Stimulated activated memory B cell treated with anti-CD40 and anti-IgM and Interleukin-4, amounts not matched to agents 10 μg/mL and 1 μg/mL and 100 μg/mL, for 72 hours (primary cell): ENCODE measurements at places on chromosomes 1 and 21.

- ATAC-seq = no peak
These were observed 24.5 kb downstream of the HIVEP3 start for GRCh38 chr1:41894101-41894807.

DNA sequence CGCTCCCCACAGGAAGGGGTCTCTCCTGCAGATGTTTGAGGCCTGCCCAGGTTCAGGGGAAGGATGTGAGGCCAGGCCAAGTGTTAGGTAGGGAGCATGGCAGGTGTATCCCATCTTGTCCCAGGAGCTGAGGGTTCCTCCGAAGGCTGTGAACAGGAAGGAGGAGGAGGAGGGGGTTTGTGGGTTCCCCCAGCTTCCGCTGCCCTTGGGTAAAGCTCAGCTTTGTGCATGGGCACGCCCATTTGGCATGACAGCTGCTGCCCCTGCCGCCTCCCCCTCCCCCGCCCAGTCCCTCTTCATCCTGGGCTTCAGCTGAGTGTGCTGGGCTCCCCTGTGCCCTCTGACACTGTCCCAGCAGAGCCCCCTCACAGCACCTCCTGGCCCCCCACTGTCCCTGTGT, 25.5 kb downstream of the TNFRSF8 start:
- peak; percentile 37 for ATAC-seq

DNA sequence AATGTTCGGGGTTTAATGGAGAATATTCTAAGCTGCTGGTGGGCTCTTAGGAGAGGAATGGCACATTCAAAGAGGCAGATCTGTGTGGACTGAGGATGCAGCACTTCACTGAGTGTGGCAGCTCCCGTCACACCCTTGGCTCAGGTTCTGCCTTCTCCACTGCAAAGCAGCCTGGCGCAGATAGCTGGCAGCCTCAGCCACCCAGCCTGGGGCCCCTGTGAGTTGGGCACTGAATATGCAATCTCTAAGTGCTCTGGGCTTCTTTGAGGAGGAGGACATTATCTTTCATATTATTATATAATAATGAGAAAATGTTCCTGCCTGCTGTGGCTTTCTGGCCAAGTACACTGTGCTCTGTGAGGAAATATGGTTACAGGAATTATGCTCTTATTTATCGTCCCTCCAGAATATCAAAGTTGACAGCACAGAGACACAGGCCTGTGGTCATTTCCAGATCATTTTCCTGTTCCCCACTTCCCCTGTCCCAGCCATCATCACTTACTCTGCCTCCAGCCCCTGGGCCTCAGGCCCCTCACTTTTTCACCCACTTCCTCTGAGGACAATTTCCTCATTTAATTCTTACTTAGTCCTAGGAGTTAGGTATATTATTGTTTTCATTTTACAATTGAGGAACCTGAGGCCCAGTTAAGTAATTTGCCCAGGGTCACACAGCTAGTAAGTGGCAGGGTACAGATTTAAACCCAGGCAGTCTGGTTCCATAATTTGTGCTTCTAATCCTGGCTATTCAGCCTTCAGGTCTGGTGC, 53.6 kb downstream of the MAB21L3 start:
- ATAC-seq = no peak

GRCh38 chr1:173869021-173869359, 810 bp downstream of the ZBTB37 start:
- ATAC-seq = no peak

GRCh38 chr1:29648026-29648425, 411.7 kb downstream of the PTPRU start:
- no peak for ATAC-seq

- ATAC-seq = no peak
These were observed 52.1 kb downstream of the MIGA1 start for GRCh38 chr1:77831566-77831965.

- no peak for ATAC-seq
These were observed 15.1 kb downstream of the INAVA start for GRCh38 chr1:200909757-200910239.

- peak; percentile 2 for ATAC-seq
These were observed at the start of gene ARID4B for GRCh38 chr1:235327559-235328270. Gene ARID4B, minus strand, starts transcription at chr1:235328179. Its CDS starts 1,260 bp downstream, at chr1:235326919.

- no peak for ATAC-seq
These were observed 45.6 kb downstream of the IRF2BP2 start for GRCh38 chr1:234564035-234565029.

DNA sequence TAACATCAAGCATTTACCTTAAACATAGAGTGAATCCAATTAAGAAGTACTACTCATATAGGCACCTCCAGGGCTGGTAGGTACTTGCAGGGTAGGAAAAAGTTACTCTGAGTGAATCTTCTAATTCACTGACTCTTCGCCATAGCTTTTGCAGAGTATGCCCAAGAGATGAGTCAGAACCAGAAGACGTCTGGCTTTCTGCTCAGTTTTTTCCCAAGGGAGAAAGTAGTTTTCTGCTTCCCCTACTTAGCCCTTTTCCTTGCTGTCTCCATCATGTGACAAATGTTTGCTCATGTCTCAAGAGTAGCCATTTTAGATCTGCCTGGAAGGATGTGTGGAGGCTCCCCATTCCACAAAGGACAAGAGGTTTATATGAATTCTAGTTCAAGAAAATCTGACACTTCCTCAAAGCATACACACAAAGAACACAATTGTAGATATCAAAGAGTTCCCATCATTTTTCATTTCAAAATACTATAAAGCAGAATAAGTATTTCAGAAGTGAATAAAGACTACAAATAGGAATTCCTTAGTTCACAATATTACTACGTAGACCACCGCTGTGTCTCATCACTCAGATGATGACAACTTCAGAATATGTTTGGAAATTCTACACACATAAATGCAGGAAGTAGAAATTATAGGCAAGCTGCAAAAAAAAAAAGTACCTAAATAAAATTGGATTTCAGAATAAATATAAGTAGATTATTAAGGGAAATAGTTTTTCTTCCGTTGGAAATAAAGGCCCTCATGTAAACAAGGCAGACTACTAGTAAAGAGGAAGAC, 98.5 kb downstream of the ASH1L start:
- ATAC-seq = peak; percentile 78

DNA sequence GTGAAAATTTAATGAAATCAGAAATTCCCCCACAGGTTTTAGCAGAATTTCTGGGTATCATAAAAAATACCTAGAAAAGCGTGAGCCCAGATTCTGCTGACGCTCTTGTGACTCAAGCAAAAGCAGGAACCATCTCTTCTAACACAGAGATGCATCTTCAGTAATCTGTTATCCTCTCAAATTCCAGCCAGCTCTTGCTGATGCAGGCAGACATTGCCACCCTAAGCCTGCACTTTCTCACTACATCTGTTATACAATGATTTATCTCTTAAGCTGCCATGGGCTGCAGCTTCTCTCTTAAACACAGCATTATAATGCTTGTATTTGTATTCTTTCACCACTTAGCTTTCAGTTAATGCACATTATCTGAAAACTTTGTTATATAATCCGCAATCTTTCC, 113.0 kb upstream of the RGS1 start:
- no peak for ATAC-seq

DNA sequence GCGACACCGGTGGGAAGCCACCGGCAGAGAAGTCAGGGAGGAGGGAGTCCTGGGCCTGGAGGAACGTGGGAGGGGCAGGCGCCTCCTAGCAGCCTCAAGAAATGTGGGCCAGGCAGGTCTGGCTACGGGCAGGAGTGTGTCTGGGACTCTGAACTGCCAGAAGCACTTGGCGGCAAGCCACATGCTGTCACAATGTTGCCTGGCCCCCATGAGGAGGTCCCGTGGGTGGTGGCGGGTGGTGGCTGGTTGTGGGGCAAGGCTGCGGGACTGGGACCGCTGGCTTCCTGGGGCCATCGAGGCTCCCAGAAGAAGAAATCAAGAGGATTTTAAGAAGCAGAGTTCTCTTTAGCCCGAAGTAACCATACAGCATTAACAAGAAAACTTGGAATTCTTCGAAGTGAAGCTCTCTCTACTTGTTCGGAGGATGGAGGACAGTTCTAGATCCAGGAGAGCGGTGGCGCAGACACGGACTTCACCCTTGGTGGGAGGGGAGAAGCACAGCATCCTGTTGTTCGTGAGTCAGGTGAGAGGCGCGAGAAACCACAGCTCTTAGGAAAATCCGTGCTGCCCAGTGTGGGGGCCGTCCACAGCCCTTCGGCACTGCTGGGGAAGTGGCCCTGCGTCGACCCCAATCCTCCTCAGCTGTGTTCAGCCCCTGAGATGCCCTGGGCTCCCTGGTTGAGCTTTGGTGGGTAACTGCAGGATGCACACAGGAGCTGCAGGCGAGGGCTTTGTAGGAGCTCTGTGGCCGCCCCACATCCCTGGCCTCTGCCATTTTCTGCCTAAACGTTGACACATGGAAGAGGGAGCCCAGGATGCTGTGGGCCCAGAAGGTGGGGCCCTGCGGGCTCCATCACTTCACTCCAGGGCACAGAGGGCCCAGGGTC, 12.4 kb downstream of the SKI start:
- ATAC-seq = no peak

- ATAC-seq = peak; percentile 22
These were observed 13.0 kb downstream of the LSS start for GRCh38 chr21:46215436-46216131.

GRCh38 chr1:12475530-12475934, 142.5 kb downstream of the DHRS3 start:
- no peak for ATAC-seq

DNA sequence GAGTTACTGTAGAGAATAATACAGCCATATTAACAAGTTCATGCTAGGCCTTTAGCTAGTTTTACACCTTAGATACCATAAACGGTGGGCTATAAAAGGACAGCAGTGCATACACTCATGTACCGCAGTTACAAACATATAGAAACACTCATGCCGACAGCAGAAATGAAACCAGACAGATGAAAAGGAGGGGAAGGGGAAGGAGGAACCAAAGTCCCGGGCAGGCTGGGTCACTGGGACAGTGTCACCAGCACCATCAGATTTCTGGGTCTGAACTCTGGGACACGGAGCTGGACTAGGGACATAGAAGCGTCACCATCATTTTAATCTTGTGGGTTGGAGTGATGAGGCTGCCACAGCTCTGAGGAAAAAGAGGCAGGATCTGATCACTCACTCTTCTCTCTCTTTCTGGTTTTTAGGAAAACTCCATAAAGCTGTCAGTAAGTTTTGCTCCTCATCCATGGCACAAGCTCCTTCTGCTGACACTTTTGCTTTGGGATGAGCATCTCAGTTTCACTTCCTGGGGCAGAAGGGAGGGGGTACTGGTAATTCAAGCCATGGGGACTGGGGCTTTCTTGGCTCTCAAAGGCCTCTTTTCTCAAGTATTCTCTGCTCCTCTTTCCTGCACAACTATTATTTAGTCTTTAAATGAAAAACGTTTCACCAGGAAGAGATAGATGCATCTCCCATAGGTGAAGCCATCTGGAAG, 7.8 kb upstream of the ZNF691 start:
- peak; percentile 70 for ATAC-seq

DNA sequence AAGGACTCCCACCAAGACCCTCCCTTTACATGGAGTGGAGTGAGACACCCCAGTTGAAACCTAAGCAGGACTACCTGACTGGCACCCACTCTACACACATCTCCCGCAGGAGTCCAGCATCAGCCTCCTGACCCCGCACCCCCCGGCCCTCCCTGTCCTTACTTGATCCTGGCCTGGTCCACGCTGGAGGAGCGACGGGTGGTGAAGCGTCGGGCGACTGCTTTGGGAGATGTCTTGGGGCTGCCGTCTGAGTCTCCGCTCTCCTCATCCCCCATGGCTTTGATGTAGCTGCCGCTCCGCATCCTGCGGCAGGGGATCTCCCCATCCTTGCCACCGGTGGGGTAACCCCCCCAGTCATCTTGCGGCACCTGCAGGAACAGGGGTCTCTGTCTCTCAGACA, 29.5 kb downstream of the DLGAP3 start:
- ATAC-seq = no peak

DNA sequence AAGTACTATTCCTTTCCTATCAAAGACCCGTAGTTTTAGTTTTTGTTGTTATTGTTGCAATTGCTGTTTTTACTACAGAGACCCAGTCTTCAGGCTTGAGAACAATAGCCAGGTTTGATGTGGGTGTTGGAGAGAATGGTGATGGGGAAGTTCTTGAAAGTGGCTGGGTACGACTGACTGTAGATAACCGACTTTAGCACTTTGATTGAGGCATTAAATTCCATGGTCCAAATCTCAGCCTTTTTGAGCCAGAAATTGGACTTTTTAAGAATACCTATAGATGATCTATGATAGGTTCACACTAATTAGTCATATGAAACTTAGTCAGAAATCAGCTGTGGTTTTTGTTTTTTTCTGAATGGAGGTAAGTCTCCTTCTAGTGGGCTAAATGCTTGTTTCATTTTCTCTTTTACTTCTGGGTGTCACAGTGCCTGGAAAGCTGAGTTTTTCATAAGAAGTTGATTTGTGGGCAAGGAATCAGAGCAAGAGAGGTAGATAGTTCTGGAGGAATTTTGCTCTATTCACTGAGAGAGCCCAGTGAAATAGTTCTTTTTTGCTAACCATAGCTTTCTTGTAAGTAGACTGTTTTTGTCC, 2.8 kb downstream of the PPIH start:
- ATAC-seq = no peak

DNA sequence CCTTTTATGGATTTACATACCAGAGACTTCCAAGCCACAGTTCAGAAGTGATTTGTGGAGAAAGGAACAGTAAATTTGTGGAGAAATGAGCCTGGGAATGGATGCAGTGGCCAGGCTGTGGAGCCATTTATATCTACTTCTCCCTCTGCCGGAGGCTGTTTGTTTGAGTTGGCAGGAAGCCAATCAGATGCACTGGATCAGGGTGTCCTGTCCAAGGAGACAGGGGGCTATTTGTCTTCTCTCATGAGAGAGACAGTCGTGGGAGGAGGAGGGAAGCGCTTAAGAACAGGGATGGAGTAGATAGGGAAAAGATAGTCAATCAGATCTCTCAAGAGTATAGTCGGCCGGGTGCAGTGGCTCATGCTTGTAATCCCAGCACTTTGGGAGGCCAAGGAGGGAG, 2.8 kb upstream of the HAPLN2 start:
- ATAC-seq = no peak

DNA sequence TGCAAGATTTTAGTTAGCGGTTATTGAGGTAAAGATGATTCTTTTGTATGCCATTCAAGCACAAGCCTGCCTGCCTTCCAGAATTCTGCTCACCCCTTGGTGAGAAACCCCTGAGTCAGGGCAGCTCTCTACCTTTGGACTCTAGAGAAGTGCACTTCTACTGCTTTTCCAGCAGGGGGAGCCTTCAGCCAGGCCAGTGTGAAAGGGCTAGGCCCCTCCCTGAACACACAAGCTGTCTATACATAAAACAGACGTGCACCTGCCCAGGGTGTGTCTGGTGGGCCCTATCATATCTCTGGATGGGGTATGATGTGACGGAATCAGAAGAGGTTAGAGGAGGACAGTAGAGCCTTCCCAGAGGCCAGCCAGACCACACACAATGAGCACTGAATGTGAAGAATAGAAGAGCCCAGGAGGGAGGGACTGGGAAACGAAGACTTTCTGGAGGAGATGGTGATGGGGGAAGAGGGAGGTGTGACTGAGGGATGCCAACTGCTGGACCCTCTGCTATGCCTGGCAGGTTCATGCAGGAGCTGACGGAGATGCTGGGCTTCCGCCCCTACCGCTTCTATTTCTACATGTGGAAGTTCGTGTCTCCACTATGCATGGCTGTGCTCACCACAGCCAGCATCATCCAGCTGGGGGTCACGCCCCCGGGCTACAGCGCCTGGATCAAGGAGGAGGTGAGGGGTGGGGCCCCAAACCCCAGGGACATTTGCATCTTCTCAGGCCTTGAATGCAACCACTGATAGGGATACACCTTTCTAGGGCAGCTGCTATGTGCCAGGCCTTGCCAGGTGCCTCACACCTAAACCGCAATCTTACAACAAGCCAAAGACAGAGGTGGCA, 13.0 kb upstream of the KCNC4 start:
- peak; percentile 71 for ATAC-seq
